ENCODE measurements at places on chromosomes 2 and 18. TPM values are rescaled to one million over a fixed set of nuclear protein-coding genes. Genes with fewer than 3 reads are reported as not detected.
A peak's percentile ranks its signal among the peaks of the same experiment; 100 is the strongest.

DNA sequence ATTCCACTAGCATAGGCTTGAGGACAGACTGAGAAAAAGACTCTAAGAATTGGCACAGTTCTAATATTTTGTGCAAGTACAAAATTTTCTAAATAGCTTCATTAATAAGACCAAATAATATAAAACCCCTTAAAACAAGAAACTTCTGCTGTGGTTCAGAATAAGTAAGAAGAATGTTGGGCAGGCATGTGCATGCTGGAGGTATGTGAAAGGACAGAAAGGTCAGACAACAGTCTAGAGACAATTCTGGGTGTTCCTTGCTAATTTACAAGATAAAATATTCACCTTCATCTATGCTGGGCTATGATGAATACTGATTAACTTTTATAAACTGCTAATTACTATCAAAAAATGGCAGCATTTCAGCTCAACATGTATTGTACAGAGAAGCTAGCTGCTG, 14.9 kb downstream of the CEBPZOS start:
- H3K27me3 ChIP-seq: no peaks in the 10 kb centered on the region
- H3K4me1 ChIP-seq: no peaks in the 10 kb centered on the region
- DNase-seq: no peak
- peaks cover 89% of the 10 kb centered on the region for H3K36me3 ChIP-seq

The GRB14 gene
- 16.0 TPM for total RNA-seq

The TMEFF2 gene
- 1.5 TPM for total RNA-seq

The OTOF gene
- total RNA-seq: not detected

GRCh38 chr2:88054782-88055370, 707 bp downstream of the KRCC1 start:
- H3K4me3 ChIP-seq: peak overlapping the region; percentile 92
- no peaks in the 10 kb centered on the region for H3K36me3 ChIP-seq
- H3K4me1 ChIP-seq: peaks cover 11% of the 10 kb centered on the region
- no peaks in the 10 kb centered on the region for H3K27me3 ChIP-seq

The BBS5 gene
- 0.35 TPM for total RNA-seq

The MROH2A gene
- total RNA-seq: not detected

DNA sequence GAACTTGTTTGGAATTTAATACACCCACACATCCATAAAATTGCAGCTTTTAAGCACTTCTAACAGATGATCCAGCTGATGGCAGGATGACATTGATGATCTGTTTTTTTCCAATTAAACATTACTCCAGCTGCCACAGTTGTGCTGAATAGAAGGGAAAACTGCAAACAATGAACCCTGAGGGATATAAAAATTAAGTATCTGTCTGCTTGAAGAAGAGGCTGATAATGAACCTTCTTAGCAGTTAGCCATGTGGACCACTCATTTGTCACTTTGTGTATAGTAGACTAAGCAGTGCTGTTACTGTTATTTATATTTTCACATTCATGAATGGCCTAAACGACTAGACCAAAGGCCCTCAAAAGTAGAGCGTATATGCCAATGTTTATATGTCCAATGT, 1201.0 kb upstream of the LRRTM1 start:
- H3K4me1 ChIP-seq: no peaks in the 10 kb centered on the region
- H3K27ac ChIP-seq: no peak overlapping the region
- no peak overlapping the region for H3K4me3 ChIP-seq
- DNase-seq: no peak

The FAM228B gene
- total RNA-seq: 3.4 TPM

DNA sequence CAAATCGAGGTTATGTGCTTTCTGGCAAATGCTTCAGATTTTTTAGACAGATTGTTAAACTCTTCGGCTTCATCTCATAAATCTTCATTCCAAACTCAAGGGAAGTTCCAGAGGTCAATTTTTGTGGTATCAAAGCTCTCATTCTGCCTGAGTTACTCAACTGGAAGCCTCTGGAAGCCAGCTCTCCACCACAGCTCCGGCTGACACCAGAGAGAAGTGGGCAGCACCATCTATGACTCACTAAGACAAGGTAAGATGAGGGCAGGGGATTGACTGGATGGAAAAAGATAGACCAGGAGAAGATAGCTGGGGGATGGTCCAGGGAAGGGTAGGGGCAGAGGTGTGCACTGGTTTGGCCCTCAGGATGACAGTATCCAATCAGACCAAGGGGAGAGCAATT, 137.3 kb upstream of the HNRNPA3 start:
- H3K4me1 ChIP-seq: peaks cover 5% of the 10 kb centered on the region
- no peak for DNase-seq
- H3K36me3 ChIP-seq: no peaks in the 10 kb centered on the region
- no peaks in the 10 kb centered on the region for H3K27me3 ChIP-seq

The TSN gene
- 94.8 TPM for total RNA-seq

GRCh38 chr18:25284861-25285550, 67.0 kb downstream of the ZNF521 start:
- H3K27me3 ChIP-seq: no peaks in the 10 kb centered on the region
- H3K4me3 ChIP-seq: no peak overlapping the region
- H3K27ac ChIP-seq: peak overlapping the region; percentile 28
- DNase-seq: peak; percentile 21
- no peaks in the 10 kb centered on the region for H3K36me3 ChIP-seq

The LHCGR gene
- 0.45 TPM for total RNA-seq

- DNase-seq: no peak
- H3K4me3 ChIP-seq: no peak overlapping the region
- H3K27me3 ChIP-seq: no peaks in the 10 kb centered on the region
Measured at GRCh38 chr2:204888222-204888621, 342.9 kb downstream of the PARD3B start.

- H3K27ac ChIP-seq: no peak overlapping the region
- H3K27me3 ChIP-seq: no peaks in the 10 kb centered on the region
- H3K36me3 ChIP-seq: peaks cover 4% of the 10 kb centered on the region
Measured at GRCh38 chr18:8461544-8461943, 147.7 kb upstream of the RAB12 start.

GRCh38 chr2:231515603-231516002, 14.6 kb downstream of the NMUR1 start:
- no peak overlapping the region for H3K4me3 ChIP-seq
- DNase-seq: no peak
- 0 out of 2 replicates have a peak, but pooled peaks cover 7% of the 10 kb centered on the region for H3K27me3 ChIP-seq
- no peak overlapping the region for H3K27ac ChIP-seq
- no peaks in the 10 kb centered on the region for H3K36me3 ChIP-seq
- peaks cover 18% of the 10 kb centered on the region for H3K4me1 ChIP-seq

- H3K36me3 ChIP-seq: no peaks in the 10 kb centered on the region
- no peak overlapping the region for H3K27ac ChIP-seq
- H3K4me1 ChIP-seq: peaks cover 11% of the 10 kb centered on the region
- H3K27me3 ChIP-seq: peaks cover 38% of the 10 kb centered on the region
- H3K4me3 ChIP-seq: peak overlapping the region; percentile 71
- DNase-seq: peak; percentile 75
Measured at GRCh38 chr2:229713371-229714079, 830 bp downstream of the DNER start.

DNA sequence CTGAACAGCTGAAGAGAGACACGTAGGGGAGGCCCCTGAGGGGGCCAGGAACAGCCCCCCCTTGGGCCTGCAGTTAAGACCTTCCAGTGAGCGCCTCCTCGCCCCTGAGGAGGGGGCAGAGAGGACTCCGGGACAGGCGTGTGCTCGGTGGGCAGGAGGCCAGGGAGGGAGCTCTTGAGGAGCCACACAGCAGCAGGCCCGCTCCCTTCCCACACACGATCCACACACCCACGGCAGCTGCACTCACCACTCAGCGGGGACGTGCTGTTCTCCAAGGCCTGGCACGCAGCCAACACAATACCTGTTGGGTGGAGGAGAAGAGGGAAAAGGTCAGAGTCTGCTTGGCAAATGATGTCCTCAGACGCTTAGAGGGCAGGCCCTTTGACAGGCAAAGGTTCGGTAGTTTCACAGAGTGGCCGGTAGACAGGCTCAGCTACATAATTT, 39.0 kb downstream of the TGFA start:
- H3K4me3 ChIP-seq: no peak overlapping the region
- H3K27ac ChIP-seq: no peak overlapping the region
- DNase-seq: no peak
- no peaks in the 10 kb centered on the region for H3K4me1 ChIP-seq

The ATP8B1 gene
- 3.9 TPM for total RNA-seq

GRCh38 chr2:113709022-113709421, 47.4 kb downstream of the SLC35F5 start:
- H3K4me1 ChIP-seq: no peaks in the 10 kb centered on the region
- no peaks in the 10 kb centered on the region for H3K27me3 ChIP-seq
- no peak for DNase-seq
- no peak overlapping the region for H3K4me3 ChIP-seq
- no peak overlapping the region for H3K27ac ChIP-seq
- no peaks in the 10 kb centered on the region for H3K36me3 ChIP-seq

The TRABD2A gene
- total RNA-seq: 15.7 TPM

The TMEM214 gene
- total RNA-seq: 36.5 TPM

DNA sequence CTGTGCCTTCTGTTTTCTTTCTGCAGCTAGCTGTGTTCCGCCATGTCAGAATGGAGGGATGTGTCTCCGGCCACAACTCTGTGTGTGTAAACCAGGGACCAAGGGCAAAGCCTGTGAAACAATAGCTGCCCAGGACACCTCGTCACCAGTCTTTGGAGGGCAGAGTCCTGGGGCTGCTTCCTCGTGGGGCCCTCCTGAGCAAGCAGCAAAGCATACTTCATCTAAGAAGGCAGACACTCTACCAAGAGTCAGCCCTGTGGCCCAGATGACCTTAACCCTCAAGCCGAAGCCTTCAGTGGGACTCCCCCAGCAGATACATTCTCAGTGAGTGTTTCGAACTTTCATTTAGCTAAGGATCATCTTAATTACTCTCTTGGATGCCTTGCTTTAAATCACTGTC, 74.1 kb downstream of the LTBP1 start:
- H3K4me3 ChIP-seq: no peak overlapping the region
- H3K27me3 ChIP-seq: no peaks in the 10 kb centered on the region
- no peak for DNase-seq
- peaks cover 8% of the 10 kb centered on the region for H3K4me1 ChIP-seq
- H3K36me3 ChIP-seq: no peaks in the 10 kb centered on the region

The FSIP2 gene
- total RNA-seq: 3.8 TPM

DNA sequence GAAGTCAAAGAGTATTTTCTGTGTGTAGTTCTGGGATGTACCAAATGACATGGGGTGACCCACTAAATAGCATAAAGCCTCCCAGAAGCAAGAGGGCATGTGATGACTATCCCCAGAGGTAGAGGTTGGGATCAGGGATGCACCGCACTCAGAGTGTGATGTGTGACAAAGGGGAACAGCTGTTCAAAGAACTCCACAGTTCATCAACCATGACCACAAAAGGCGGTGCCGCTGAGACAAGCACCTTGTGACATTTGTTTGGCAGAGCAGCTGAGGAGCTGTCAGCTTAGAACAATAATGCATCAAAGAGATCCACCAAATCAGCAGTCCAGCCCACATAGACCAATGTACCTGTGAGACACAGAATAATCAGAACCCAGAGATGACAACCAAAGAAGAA, 81.3 kb downstream of the VWC2L start:
- no peak overlapping the region for H3K27ac ChIP-seq
- no peak for DNase-seq
- H3K27me3 ChIP-seq: no peaks in the 10 kb centered on the region
- H3K4me1 ChIP-seq: no peaks in the 10 kb centered on the region
- no peak overlapping the region for H3K4me3 ChIP-seq

The CPLX4 gene
- not detected for total RNA-seq

The SH3RF3 gene
- 1.2 TPM for total RNA-seq

DNA sequence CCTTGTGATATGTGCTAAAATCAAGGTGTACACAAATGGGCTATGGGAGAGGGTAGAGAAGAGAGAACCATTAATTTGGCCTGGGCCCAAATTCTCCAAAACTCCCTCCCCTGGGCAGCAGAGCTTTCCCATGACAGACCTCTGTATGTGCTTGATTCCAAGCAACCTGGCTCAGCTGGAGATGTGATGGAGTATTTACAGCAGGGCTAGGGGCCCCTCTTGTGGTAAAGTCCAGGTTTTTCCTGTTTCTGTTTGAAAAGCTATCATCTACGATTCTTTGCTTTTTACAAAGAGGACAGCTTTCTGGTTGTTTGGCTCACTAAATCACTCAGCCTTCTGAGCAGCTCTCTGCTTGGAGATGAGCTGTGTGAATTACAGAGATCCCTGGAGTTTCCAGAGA, 40.3 kb downstream of the KCNS3 start:
- H3K27ac ChIP-seq: no peak overlapping the region
- H3K36me3 ChIP-seq: no peaks in the 10 kb centered on the region
- peak; percentile 66 for DNase-seq
- H3K27me3 ChIP-seq: no peaks in the 10 kb centered on the region
- no peak overlapping the region for H3K4me3 ChIP-seq

The CTAGE1 gene
- not detected for total RNA-seq

- DNase-seq: no peak
- H3K4me1 ChIP-seq: no peaks in the 10 kb centered on the region
- no peaks in the 10 kb centered on the region for H3K36me3 ChIP-seq
- H3K27ac ChIP-seq: no peak overlapping the region
- H3K27me3 ChIP-seq: no peaks in the 10 kb centered on the region
- H3K4me3 ChIP-seq: no peak overlapping the region
Measured at GRCh38 chr2:7736646-7737305, 819.6 kb downstream of the RNF144A start.

DNA sequence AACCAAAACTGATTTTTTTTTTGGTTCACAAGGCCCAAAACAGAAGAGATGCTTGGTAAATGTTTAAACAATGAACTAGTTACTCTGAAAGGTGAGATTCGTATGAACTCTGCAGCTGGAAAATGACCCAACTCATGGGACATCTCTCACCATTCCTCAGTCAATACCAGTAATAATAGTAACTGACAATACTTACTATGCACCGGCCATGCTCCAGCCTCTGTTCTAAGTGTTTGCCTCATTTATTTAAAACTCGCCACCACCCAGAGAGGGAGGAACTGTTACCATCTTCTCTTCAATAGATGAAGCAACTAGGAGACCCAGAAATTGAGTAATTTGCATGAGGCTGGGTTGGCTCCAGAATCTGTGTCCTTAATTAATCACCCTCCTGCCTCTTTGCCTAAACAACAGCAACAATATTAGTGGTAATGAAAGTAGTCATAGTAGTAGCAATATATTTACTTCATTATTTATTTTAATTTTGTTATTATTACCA, 130.4 kb downstream of the CTIF start:
- no peak overlapping the region for H3K4me3 ChIP-seq

The STK11IP gene
- 28.1 TPM for total RNA-seq

Data from GM23338 (cell line).